ENCODE measurements at places on chromosomes 1 and 21. TPM values are rescaled to one million over a fixed set of nuclear protein-coding genes. Genes with fewer than 3 reads are reported as not detected.

- peak; percentile 80 for DNase-seq
- no peaks in the 10 kb centered on the region for H3K36me3 ChIP-seq
- H3K27me3 ChIP-seq: peaks cover 4% of the 10 kb centered on the region
- H3K4me1 ChIP-seq: peaks cover 17% of the 10 kb centered on the region
Observed at GRCh38 chr1:41380979-41381691, 19.9 kb downstream of the FOXO6 start.

DNA sequence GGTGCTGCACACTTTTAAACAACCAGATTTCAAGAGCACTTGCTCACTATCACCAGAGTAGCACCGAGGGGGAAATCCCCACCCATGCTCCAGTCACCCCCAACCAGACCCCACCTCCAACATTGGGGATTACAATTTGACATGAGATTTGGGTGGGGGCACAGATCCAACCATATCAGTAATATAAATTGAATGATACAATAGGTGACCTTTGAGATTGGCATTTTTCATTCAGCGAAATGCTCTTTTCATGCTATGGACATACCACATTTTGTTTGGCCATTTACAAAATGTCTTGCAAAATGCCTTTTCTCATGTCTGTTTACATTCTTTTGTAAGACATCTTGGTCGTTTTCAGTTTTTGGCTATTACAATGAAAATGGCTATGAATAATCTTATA lies 23.9 kb downstream of the RYR2 start:
- no peak for DNase-seq
- H3K4me3 ChIP-seq: no peak overlapping the region
- no peaks in the 10 kb centered on the region for H3K36me3 ChIP-seq

DNA sequence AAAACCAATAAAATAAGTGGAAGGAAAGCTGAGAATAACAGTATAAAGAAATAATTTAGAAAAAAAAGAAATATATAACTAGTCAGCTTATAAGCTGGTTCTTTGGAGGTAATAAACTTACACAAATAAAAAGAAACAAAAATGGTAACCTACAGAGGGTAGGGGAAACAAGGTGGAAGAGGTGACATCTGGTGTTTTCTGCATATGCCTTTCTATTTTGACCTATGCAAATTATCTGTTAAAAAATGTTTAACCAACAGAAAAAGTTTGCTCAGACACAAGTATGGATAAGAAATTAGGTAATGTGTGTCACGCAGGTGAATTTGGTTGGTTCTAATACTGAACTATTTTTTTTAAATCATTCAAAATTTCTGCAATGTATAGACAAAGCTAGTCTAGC lies 53.6 kb upstream of the DMRTA2 start:
- H3K27ac ChIP-seq: no peak overlapping the region
- no peaks in the 10 kb centered on the region for H3K4me1 ChIP-seq
- DNase-seq: no peak
- no peaks in the 10 kb centered on the region for H3K27me3 ChIP-seq
- peaks cover 22% of the 10 kb centered on the region for H3K36me3 ChIP-seq

- no peaks in the 10 kb centered on the region for H3K27me3 ChIP-seq
- no peak overlapping the region for H3K4me3 ChIP-seq
- DNase-seq: no peak
- peaks cover 13% of the 10 kb centered on the region for H3K4me1 ChIP-seq
- peaks cover 59% of the 10 kb centered on the region for H3K36me3 ChIP-seq
- H3K27ac ChIP-seq: no peak overlapping the region
Observed at GRCh38 chr1:38025233-38025632, 12.7 kb downstream of the UTP11 start.

DNA sequence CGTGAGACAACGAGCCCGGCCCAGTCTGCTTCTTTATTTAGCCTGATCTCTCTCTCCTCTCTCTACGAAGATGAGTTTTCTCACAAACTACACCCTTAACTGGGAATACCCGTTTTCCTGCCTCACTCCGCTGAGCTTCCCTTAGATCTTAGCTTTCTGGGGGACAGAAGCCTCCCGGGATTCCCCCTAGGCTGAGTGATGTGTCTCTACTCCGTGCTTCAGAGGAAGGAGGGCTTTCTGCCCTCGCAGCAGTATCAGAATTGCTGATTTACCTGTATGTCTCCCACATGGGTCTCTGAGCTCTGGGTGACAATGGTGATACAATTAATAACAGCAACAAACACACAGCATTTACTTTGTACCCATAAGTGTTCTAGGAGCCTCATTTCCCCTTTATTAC lies 1.0 kb downstream of the ZBTB17 start:
- peaks cover 14% of the 10 kb centered on the region for H3K4me1 ChIP-seq
- H3K4me3 ChIP-seq: peak overlapping the region; percentile 78

DHDDS gene
- total RNA-seq: 41.1 TPM

LEFTY2 gene
- 2.2 TPM for total RNA-seq

DNA sequence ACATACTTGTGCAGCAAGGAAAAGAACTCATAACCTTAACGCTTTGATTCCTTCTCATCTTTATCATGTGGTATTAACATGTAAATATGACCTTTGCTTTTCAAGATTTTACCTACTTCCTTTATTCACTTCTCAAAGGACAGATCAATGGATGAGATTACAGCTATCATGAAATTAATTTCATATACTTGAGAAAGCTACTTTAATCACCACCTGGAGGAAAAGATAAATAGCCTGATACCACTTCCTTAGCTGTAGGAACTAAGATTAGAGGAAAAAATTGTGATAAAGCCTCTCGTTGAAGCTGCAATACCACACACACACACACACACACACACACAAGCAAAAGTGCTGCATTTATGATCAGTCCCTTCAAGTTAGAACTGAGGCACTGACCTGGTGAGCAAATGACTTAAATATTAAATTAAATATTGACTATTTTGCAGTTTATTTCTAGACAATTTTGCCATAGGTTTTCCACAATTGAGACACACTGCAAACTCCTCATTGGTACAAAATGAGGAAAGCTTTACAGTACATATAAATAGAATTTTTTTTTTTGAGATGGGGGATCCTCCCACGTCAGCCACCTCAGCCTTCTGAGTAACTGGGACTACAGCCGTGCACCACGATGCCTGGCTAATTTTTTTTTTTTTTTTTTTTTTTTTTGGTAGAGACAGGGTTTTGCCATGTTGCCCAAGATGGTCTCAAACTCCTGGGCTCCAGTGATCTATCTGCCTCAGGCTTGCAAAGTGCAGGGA lies 27.2 kb upstream of the DMRTB1 start:
- no peaks in the 10 kb centered on the region for H3K4me1 ChIP-seq
- no peak overlapping the region for H3K27ac ChIP-seq
- DNase-seq: no peak
- no peaks in the 10 kb centered on the region for H3K36me3 ChIP-seq

GRCh38 chr1:22132517-22133235 lies 10.2 kb downstream of the WNT4 start:
- DNase-seq: no peak
- no peaks in the 10 kb centered on the region for H3K27me3 ChIP-seq
- no peak overlapping the region for H3K4me3 ChIP-seq
- H3K27ac ChIP-seq: no peak overlapping the region

GRCh38 chr1:155974208-155975115 lies 3.9 kb downstream of the ARHGEF2 start:
- H3K27me3 ChIP-seq: no peaks in the 10 kb centered on the region
- H3K27ac ChIP-seq: peak overlapping the region; percentile 93
- DNase-seq: no peak
- peaks cover 80% of the 10 kb centered on the region for H3K4me1 ChIP-seq
- peak overlapping the region; percentile 91 for H3K4me3 ChIP-seq

LCE2C gene
- total RNA-seq: not detected

- H3K27ac ChIP-seq: peak overlapping the region; percentile 27
- no peaks in the 10 kb centered on the region for H3K36me3 ChIP-seq
- H3K4me1 ChIP-seq: no peaks in the 10 kb centered on the region
- DNase-seq: no peak
Observed at GRCh38 chr1:88462096-88462487, 222.0 kb upstream of the PKN2 start.

DNA sequence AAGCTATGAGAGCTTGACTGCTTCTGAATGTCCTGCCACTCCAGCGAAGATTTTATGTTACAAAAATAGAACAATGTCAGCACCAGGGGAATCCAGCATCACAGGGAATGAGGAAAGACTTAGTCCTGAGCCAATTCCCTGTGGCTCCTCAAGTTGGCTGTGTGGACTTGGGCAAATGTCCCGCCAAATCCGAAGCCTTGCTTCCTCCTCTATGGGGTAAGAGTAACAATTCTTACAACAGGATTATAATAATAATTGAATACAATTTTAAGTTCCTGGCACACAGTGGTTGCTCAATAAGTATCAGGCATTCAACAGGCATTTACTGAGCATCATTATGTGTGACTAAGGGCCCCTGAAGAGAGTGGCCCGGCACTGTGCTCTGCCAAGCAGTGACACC lies 44.4 kb downstream of the STPG1 start:
- no peak for DNase-seq
- no peak overlapping the region for H3K4me3 ChIP-seq
- no peaks in the 10 kb centered on the region for H3K4me1 ChIP-seq
- H3K27me3 ChIP-seq: no peaks in the 10 kb centered on the region

GRCh38 chr1:192726820-192727504 lies 81.9 kb upstream of the RGS2 start:
- no peak overlapping the region for H3K4me3 ChIP-seq

CENPS gene
- 10.2 TPM for total RNA-seq

CORT gene
- not detected for total RNA-seq

PGLYRP3 gene
- not detected for total RNA-seq

GRCh38 chr1:53625766-53626520 lies 113.0 kb downstream of the GLIS1 start:
- H3K4me1 ChIP-seq: no peaks in the 10 kb centered on the region
- no peak overlapping the region for H3K27ac ChIP-seq
- no peaks in the 10 kb centered on the region for H3K27me3 ChIP-seq

DNA sequence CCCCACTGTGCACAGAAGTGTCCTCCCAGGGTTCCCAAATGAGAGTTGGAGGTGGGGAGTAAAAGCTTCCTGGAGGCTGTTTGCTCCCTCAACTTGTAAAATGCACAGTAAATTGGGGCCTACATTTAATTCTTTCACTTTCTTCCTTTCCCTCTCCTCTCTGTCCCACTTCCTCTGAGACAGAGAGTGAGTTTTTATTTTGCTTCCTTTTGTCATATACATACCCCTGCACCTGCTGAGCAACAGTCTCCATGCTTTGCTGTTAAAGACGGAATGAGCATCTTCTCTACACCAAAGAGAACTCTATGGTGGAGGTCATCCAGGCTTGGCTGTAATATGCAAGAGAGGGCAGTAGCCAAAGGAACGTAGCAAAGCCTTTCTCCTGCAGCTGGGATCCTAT lies 79.3 kb upstream of the VAV3 start:
- peaks cover 1% of the 10 kb centered on the region for H3K4me1 ChIP-seq
- no peak overlapping the region for H3K27ac ChIP-seq
- no peak overlapping the region for H3K4me3 ChIP-seq
- no peaks in the 10 kb centered on the region for H3K36me3 ChIP-seq

All from upper lobe of right lung (tissue), 1 donor.